IPS DF 19.7 (cell line): ENCODE measurements at places on chromosomes 3 and 15.

DNA sequence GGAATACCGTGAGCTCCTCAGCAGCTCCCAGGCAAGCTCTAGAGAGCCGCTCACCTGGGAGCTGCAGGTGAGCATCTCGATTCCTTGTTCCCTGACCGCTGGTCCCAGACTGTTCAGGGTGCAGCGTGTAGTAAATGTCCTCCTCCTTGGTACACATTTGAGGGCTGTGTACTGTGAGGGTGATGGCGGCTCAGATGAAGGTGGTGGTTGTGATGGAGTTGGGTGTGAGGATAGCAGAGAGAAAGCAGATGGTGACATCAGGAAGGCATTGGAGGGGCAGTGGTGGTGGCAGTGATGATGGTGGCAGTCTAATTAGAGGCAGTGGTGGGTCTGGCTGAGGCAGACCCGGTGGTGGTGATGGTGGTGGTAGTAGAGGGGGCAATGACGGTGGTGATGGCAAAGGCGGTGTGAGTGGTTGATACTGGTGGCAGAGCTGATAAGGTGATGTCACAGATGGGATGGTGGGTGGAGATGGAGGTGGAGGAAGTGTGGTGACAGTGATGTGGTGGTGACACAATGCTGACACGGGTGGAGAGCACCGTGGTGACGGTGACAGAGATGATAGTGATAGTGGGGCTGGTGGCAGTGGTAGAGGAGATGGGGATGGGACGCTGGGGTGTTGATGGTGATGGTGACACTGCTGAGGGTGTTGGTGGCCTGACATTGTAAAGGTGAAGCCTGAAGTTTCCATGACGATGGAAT, at the start of gene DNAJB8:
Gene DNAJB8 (minus strand): TSS at position 51 of the 702 bp plus-strand sequence. CDS start 3,645 bp downstream, outside the sequence.
- DNase-seq, result no peak

DNA sequence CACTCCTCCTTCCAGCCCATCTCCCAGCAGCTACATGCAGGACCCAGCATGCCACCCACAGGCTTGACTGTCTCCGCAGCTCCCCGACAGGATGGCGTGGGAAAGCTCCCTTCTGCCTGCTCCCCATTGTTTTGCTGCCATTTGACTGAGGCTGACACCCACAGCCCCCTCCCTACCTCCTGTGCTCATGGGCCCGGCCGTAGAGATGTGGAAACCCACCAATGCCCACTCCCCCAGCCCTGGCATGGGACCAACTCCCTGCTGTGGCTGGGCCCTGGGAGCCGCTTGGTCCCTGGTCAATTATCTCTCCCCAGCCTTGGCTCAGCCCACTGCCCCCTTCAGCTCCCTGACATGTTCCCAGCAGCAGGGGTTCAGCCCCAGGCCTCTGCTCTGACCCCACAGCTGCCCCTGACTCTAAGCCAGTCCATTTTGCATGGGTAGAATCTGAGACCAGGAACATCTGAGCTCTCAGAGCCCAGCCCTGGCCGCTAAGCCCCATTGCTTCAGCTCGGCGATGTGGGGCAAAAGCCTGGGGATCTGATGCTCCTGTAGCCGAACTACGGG, 8.2 kb downstream of the C3orf22 start:
- DNase-seq, result no peak

DNA sequence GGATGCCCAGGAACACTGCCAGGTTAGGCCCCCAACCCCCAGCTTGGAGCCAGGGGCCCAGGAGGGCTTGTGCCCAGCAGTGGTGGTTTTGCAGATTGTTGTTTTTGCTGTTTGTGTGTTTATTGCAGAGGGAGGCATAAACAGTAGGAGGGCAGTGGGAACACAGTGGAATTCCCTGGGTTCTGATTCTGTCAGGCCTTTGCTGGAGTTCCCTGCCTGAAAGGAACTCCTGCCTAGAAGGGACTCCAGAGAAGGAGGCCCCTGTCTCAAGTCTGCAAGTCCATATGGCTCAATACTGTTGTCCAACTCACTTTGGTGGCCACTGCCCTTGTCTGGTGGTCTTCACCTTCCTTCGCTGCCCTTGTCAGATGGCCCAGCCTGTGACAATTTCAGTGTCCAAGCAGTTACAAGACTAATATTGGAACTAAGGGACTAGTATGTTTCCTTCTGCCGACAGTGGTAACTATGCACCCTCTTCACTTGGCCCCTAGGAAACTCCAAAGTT, 47.4 kb upstream of the RAB6B start:
- DNase-seq, result no peak

- DNase-seq, result no peak
These were observed 121.3 kb upstream of the WNT5A start for GRCh38 chr3:55608301-55608937.

GRCh38 chr3:141913150-141913811, 36.8 kb downstream of the ATP1B3 start:
- DNase-seq, result peak; percentile 15

DNA sequence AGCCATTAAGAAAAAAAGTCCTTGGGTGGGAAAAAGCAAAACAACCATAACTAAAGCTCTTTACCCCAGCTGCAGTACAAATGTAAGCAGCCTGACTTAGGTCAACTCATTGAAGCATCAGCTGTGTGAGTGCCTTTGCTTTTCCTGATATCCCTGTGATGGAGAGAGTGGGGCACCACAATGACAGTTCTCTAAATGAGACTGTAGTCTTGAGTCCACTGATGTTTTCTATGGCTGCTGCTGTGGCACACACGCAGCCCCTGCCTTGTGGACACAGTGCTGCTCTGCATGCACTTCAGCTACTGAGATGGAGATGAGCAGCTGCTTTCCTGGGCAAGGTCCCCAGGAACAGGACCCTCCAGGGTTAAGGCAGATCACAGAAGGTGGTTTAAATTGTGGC, 173.2 kb downstream of the KCNAB1 start:
- DNase-seq, result no peak

- no peak for DNase-seq
These were observed 151.1 kb downstream of the ROBO2 start for GRCh38 chr3:77191014-77191413.
